ENCODE measurements at places on chromosomes 6 and 20. TPM values are rescaled to one million over a fixed set of nuclear protein-coding genes. Genes with fewer than 3 reads are reported as not detected.
A peak's percentile ranks its signal among the peaks of the same experiment; 100 is the strongest.

DNA sequence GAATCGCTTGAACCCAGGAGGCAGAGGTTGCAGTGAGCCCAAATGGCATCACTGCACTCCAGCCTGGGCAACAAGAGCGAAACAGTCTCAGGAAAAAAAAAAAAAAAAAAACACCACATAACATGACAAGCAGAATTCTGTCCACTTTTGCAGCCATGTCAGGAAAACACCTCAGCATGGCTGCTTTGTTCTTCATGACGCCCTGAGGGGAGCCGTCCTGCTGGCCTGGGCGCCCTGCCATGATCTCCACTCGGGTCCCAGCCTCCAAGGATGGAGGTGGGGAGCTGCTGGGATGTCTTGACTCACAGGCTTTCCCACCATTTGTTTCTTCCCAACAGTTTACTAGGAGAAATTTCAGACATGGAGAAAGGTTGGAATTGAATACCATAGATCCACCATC is 42.2 kb downstream of the SNX9 start:
- no peak for DNase-seq
- H3K36me3 ChIP-seq = no peaks in the 10 kb centered on the region
- H3K27ac ChIP-seq = no peak overlapping the region
- H3K4me1 ChIP-seq = peaks cover 4% of the 10 kb centered on the region
- H3K27me3 ChIP-seq = no peaks in the 10 kb centered on the region

GRCh38 chr20:1831096-1831495 is 64.1 kb upstream of the SIRPA start:
- no peak overlapping the region for H3K4me3 ChIP-seq
- no peak for DNase-seq
- no peaks in the 10 kb centered on the region for H3K27me3 ChIP-seq
- H3K4me1 ChIP-seq = peaks cover 2% of the 10 kb centered on the region
- no peak overlapping the region for H3K27ac ChIP-seq
- H3K36me3 ChIP-seq = no peaks in the 10 kb centered on the region

- no peaks in the 10 kb centered on the region for H3K27me3 ChIP-seq
- peaks cover 5% of the 10 kb centered on the region for H3K4me1 ChIP-seq
- DNase-seq = no peak
- no peak overlapping the region for H3K27ac ChIP-seq
Observed at GRCh38 chr6:15405129-15406068, 159.5 kb downstream of the JARID2 start.

- no peak overlapping the region for H3K27ac ChIP-seq
- no peak overlapping the region for H3K4me3 ChIP-seq
- peaks cover 27% of the 10 kb centered on the region for H3K4me1 ChIP-seq
- H3K36me3 ChIP-seq = no peaks in the 10 kb centered on the region
- H3K27me3 ChIP-seq = no peaks in the 10 kb centered on the region
- peak; percentile 77 for DNase-seq
Observed at GRCh38 chr20:10511509-10512251, 76.6 kb downstream of the SLX4IP start.

- H3K27me3 ChIP-seq = no peaks in the 10 kb centered on the region
- no peaks in the 10 kb centered on the region for H3K36me3 ChIP-seq
- H3K27ac ChIP-seq = no peak overlapping the region
Observed at GRCh38 chr6:10268611-10269310, 146.1 kb downstream of the TFAP2A start.

GRCh38 chr20:24985802-24986201 is 6.7 kb downstream of the APMAP start:
- no peaks in the 10 kb centered on the region for H3K36me3 ChIP-seq
- no peak for DNase-seq
- H3K27me3 ChIP-seq = no peaks in the 10 kb centered on the region
- H3K27ac ChIP-seq = no peak overlapping the region
- H3K4me3 ChIP-seq = no peak overlapping the region
- peaks cover 1% of the 10 kb centered on the region for H3K4me1 ChIP-seq

DNA sequence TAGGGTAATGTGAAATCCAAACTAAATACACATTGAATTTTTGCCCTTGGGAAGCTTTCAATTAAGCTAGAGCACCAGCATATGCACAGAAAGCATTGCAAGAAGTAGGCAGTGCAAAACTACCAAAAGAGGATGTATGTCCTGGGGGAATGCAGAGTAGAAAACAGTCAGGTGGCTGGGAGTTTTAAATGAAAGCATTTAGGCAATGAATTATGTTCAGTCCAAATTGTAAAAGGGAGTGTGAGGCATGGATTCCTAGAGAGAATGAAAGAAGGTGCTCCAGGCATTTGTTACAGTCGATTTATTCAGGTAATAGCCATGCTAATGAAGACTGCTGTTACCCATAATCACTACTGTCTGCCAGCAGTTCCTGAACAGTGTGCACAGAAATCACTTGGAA is 604.1 kb upstream of the POU3F2 start:
- no peaks in the 10 kb centered on the region for H3K27me3 ChIP-seq
- no peak overlapping the region for H3K4me3 ChIP-seq
- H3K27ac ChIP-seq = no peak overlapping the region
- no peaks in the 10 kb centered on the region for H3K4me1 ChIP-seq
- no peak for DNase-seq

GRCh38 chr6:160110586-160111123 is 11.0 kb upstream of the SLC22A1 start:
- no peaks in the 10 kb centered on the region for H3K36me3 ChIP-seq
- no peak overlapping the region for H3K4me3 ChIP-seq
- H3K27ac ChIP-seq = no peak overlapping the region

Gene SYTL3
- 1.7 TPM for total RNA-seq

Gene HLA-DPA1
- total RNA-seq = 11.8 TPM

Gene PKIB
- not detected for total RNA-seq

Gene TOP1
- total RNA-seq = 41.8 TPM

Gene ARHGAP40
- not detected for total RNA-seq

All from ovary (tissue), 10 donors.